Hindlimb muscle (tissue), 1 donor: ENCODE measurements at places on chromosomes 3 and 15. TPM values are rescaled to one million over a fixed set of nuclear protein-coding genes. Genes with fewer than 3 reads are reported as not detected.

Gene SLC22A13
- 0.18 TPM for polyA plus RNA-seq

Gene SNX33
- 14.2 TPM for polyA plus RNA-seq

Gene WDR93
- 0.14 TPM for polyA plus RNA-seq

Gene LDHAL6B
- polyA plus RNA-seq, result 0.12 TPM

Gene RAB43
- polyA plus RNA-seq, result 2.4 TPM

Gene EPHB3
- polyA plus RNA-seq, result 42.4 TPM

Gene FANCD2
- polyA plus RNA-seq, result 6.4 TPM

Gene LYZL4
- polyA plus RNA-seq, result not detected

Gene NBEAL2
- polyA plus RNA-seq, result 15.8 TPM

Gene IL17RE
- 3.1 TPM for polyA plus RNA-seq

Gene SLC22A14
- 0.23 TPM for polyA plus RNA-seq

Gene B3GNT5
- 6.8 TPM for polyA plus RNA-seq

Gene LRRC15
- 0.10 TPM for polyA plus RNA-seq

Gene CAMK1
- polyA plus RNA-seq, result 17.4 TPM

Gene C3orf49
- 0.41 TPM for polyA plus RNA-seq

Gene DET1
- polyA plus RNA-seq, result 12.2 TPM

Gene GOLGA6L9
- polyA plus RNA-seq, result 2.7 TPM

Gene TMOD3
- 15.6 TPM for polyA plus RNA-seq

Gene AHSG
- 0.45 TPM for polyA plus RNA-seq

Gene SYNPR
- not detected for polyA plus RNA-seq

Gene ANKUB1
- polyA plus RNA-seq, result not detected

Gene IGF2BP2
- 41.6 TPM for polyA plus RNA-seq

Gene MNS1
- 5.1 TPM for polyA plus RNA-seq

Gene GP5
- 0.18 TPM for polyA plus RNA-seq

Gene LACTB
- 15.2 TPM for polyA plus RNA-seq

Gene LRRC31
- polyA plus RNA-seq, result not detected

Gene TM4SF1
- polyA plus RNA-seq, result 34.4 TPM

Gene CCR2
- polyA plus RNA-seq, result 0.58 TPM

Gene TMCC1
- 39.1 TPM for polyA plus RNA-seq

Gene STRA6
- 0.68 TPM for polyA plus RNA-seq

Gene PSTPIP1
- 2.5 TPM for polyA plus RNA-seq

Gene LRTM1
- 96.0 TPM for polyA plus RNA-seq

Gene SCG5
- 7.0 TPM for polyA plus RNA-seq

Gene TRPM1
- polyA plus RNA-seq, result not detected

Gene PAQR9
- not detected for polyA plus RNA-seq

Gene DISP2
- 1.4 TPM for polyA plus RNA-seq

Gene SI
- not detected for polyA plus RNA-seq

Gene GFM1
- 29.7 TPM for polyA plus RNA-seq
